H54 (cell line): ENCODE measurements at places on chromosomes 13 and 19.
A peak's percentile ranks its signal among the peaks of the same experiment; 100 is the strongest.

- DNase-seq, result peak; percentile 26
These were observed 83.5 kb upstream of the FNDC3A start for GRCh38 chr13:48892053-48892687.

DNA sequence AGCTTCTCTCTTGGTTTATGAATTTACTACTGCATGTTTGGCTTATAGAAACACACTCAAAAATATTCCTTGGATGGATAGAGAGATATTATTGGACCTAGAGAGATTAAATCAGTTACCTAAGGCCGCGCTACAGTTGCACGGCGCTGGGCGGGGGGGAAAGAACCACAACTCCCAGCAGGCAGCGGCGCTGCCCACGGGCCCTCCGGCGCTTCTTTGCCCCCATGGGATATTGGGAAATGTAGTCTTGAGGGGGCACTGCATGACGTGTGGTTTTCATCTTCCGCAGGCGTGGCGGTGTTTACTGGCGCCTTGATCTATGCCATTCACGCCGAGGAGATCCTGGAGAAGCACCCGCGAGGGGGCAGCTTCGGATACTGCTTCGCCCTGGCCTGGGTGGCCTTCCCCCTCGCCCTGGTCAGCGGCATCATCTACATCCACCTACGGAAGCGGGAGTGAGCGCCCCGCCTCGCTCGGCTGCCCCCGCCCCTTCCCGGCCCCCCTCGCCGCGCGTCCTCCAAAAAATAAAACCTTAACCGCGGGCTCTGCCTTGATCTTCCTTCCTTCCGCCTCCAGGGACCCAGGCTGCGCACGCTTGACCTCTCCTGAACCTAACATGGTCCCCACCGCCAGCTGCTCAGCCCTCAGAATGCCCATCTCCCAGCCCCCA lies 4.8 kb downstream of the EMP3 start:
- DNase-seq, result no peak

DNA sequence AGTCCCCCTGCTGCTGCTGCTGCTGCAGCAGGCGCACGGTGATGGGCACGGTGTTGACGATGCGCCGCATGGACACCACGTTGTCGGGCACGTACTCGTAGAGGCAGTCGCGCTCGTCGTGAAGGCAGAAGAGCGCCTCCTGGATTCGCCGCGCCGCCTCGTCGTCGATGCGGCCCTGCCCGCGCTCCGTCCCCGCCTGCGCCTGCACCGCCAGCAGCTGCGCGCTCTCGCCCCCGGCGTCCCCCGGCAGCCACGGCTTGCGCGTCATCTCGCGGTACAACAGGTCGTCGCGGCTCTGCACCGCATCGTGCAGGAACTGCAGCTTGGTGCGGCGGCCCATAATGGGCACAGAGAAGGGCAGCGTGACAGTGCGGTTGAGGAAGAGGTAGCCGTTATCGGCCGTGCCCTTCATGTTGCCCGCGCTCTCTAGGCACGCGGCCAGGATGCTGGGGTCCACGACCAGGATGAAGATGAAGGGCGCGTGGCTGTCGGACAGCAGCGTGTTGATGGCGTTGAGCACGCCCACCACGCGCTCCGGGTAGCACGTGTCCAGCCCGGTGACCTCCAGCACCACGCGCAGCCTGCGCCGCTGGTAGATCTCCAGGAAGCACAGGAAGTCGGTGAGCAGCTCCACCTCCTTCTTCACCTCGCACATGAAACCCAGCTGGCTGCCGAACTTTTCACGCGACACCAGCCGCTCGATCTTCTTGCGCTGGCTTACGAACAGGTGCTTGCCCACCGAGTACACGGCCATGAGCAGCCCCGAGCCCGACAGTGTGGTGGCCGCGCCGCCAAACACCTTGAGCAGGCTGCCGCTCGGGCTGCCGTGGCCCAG lies 8.1 kb downstream of the NKPD1 start:
- no peak for DNase-seq

GRCh38 chr13:75889427-75889826 lies 253.3 kb downstream of the LMO7 start:
- DNase-seq, result no peak

- DNase-seq, result no peak
These were observed 9.7 kb downstream of the PCCA start for GRCh38 chr13:100098445-100099116.

- DNase-seq, result no peak
These were observed 749 bp downstream of the GDF15 start for GRCh38 chr19:18386543-18387271.

GRCh38 chr19:52946322-52947310 lies 16.1 kb downstream of the ZNF816 start:
- DNase-seq, result no peak

DNA sequence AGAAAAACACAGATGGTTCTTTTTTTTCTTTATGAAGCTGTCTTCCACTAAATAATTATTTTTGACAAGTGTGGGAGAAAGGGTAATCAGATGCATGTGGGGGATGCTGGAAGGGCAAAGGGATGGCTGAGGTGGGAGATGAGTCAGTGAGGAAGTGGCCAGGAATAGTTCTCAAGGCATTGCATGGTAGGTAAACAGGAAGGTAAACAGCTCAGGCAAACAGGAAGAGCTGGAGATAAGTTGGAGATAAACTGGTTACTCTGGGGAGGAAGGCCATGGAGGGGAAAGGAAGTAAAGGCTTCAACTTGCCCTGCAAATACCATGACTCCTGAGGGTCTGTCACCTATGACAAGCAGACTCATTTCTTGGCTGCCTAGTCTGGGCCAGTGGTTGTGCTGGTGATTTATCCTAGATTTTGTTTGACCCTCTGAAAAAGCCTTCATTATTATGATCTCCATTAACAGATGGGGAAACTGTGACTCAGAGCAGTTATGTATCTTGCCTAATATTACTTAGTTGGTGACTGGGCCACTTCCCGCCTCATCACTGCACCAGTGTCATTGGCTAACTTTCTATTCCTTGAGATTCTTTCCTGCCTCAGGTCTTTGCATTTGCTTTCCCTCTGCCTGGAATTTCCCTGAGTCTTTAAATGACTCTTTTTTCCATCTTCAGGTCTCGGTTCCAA lies 17.1 kb downstream of the ACTL9 start:
- DNase-seq, result no peak

GRCh38 chr19:43438291-43439031 lies 23.8 kb downstream of the TEX101 start:
- peak; percentile 30 for DNase-seq

GRCh38 chr13:86541461-86541860 lies 742.2 kb upstream of the SLITRK6 start:
- no peak for DNase-seq
